ENCODE measurements at places on chromosomes 12 and 14. TPM values are rescaled to one million over a fixed set of nuclear protein-coding genes. Genes with fewer than 3 reads are reported as not detected.
A peak's percentile ranks its signal among the peaks of the same experiment; 100 is the strongest.

DNA sequence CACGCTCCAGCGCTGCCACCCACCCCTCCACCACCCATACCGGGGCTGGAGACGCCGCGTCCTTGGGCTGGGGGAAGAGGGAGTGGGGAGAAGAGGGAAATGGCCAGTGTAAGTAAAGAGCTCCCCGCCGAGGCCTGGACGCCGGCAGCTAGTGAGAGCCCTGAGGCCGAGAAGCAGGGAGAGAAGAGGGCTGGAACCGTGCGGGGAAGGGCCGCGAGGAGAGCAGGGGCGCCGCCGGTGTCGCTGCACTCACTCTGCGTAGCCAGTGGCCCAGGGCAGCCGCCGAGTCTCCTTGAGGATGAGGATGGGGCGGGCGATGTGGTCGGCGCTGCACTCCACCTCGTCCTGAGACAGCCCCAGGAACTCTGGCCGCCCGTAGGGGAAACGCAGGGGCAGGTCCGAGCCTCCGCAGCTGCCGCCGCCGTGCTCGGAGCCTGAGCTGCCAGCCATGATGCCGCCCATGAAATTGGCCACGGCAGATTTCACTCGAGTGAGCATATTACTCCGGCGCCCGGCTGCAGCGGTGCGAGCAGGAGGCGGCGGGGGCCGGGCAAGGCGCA, 631 bp downstream of the PPM1H start:
- DNase-seq, result peak; percentile 86

CBLN3 gene
- total RNA-seq, result 3.5 TPM

GRCh38 chr12:119804011-119804641, 73.0 kb downstream of the CIT start:
- peak; percentile 85 for DNase-seq

SLC5A8 gene
- total RNA-seq, result not detected

- no peak for DNase-seq
These were observed 190.2 kb downstream of the FSCB start for GRCh38 chr14:44316647-44317440.

KTN1 gene
- total RNA-seq, result 272 TPM

TRIM9 gene
- 2.0 TPM for total RNA-seq

- no peak for DNase-seq
These were observed 5.6 kb upstream of the ADGRD1 start for GRCh38 chr12:130948136-130948535.

TAS2R8 gene
- total RNA-seq, result not detected

Data from posterior vena cava (tissue), 2 donors.